ENCODE measurements at places on chromosomes 6 and 20. TPM values are rescaled to one million over a fixed set of nuclear protein-coding genes. Genes with fewer than 3 reads are reported as not detected.

Gene GPRC6A
- not detected for total RNA-seq

Gene PPP1R3G
- 0.24 TPM for total RNA-seq

Gene KLC4
- total RNA-seq: 56.9 TPM

Gene ULBP2
- 0.56 TPM for total RNA-seq

Gene POM121L2
- total RNA-seq: not detected

Gene SNRPB2
- total RNA-seq: 40.0 TPM

Gene ZSCAN23
- 3.4 TPM for total RNA-seq

Gene CDH4
- 0.43 TPM for total RNA-seq

Gene APCDD1L
- not detected for total RNA-seq

Gene C20orf141
- total RNA-seq: not detected

Gene AARS2
- total RNA-seq: 29.8 TPM

Gene HSD17B8
- 19.2 TPM for total RNA-seq

Gene SYCP2
- 3.8 TPM for total RNA-seq

Gene SHLD1
- 14.2 TPM for total RNA-seq

Gene SIRPA
- total RNA-seq: 2.2 TPM

Gene LY6G6C
- total RNA-seq: 1.2 TPM

Gene LST1
- total RNA-seq: 32.0 TPM

Gene LPIN3
- 0.84 TPM for total RNA-seq

Gene PNISR
- 400 TPM for total RNA-seq

Measured in naive thymus-derived CD4-positive, alpha-beta T cell (primary cell).